ENCODE measurements at places on chromosomes 12 and 14. TPM values are rescaled to one million over a fixed set of nuclear protein-coding genes. Genes with fewer than 3 reads are reported as not detected.

- H3K4me1 ChIP-seq, result peaks cover 6% of the 10 kb centered on the region
- DNase-seq, result no peak
- no peak overlapping the region for H3K4me3 ChIP-seq
- H3K36me3 ChIP-seq, result no peaks in the 10 kb centered on the region
- H3K27ac ChIP-seq, result no peak overlapping the region
These were observed 258.7 kb downstream of the EMP1 start for GRCh38 chr12:13454991-13455777.

- no peak overlapping the region for H3K4me3 ChIP-seq
- no peak overlapping the region for H3K27ac ChIP-seq
- DNase-seq, result no peak
- no peaks in the 10 kb centered on the region for H3K36me3 ChIP-seq
- no peaks in the 10 kb centered on the region for H3K27me3 ChIP-seq
These were observed 138.7 kb downstream of the ETV6 start for GRCh38 chr12:11787933-11788849.

- H3K27me3 ChIP-seq, result no peaks in the 10 kb centered on the region
- H3K36me3 ChIP-seq, result no peaks in the 10 kb centered on the region
- DNase-seq, result no peak
- H3K4me1 ChIP-seq, result peaks cover 10% of the 10 kb centered on the region
These were observed 77.6 kb downstream of the ZFP36L1 start for GRCh38 chr14:68714991-68715924.

DNA sequence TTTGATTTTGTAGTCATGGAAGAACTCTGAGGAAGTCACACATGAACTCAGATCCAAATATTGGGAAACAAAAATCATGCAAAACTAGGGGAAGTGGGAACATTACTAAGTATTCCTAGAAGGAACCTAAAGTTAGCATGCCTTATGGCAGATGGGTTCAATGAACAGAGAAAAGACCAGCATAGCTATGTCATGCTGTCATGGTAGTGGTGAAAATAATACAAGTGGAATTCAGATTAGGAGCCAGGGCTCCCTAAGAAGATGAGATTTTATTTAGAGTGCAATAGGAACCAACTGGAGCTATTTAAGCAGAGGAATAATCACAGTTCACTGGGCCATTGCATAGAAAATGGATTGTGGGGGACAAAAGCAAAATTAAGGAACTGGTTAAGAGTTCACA is 134.0 kb downstream of the DIO2 start:
- no peaks in the 10 kb centered on the region for H3K36me3 ChIP-seq
- no peaks in the 10 kb centered on the region for H3K27me3 ChIP-seq
- no peak overlapping the region for H3K4me3 ChIP-seq
- no peak overlapping the region for H3K27ac ChIP-seq
- no peak for DNase-seq

GRCh38 chr12:65535946-65536345 is 257.5 kb downstream of the MSRB3 start:
- no peak for DNase-seq
- no peak overlapping the region for H3K27ac ChIP-seq
- no peaks in the 10 kb centered on the region for H3K27me3 ChIP-seq
- H3K4me1 ChIP-seq, result no peaks in the 10 kb centered on the region
- H3K36me3 ChIP-seq, result no peaks in the 10 kb centered on the region

GRCh38 chr14:81392976-81393643 is 7.0 kb downstream of the STON2 start:
- H3K4me1 ChIP-seq, result no peaks in the 10 kb centered on the region
- H3K36me3 ChIP-seq, result peaks cover 8% of the 10 kb centered on the region
- no peak for DNase-seq
- H3K27ac ChIP-seq, result no peak overlapping the region
- no peaks in the 10 kb centered on the region for H3K27me3 ChIP-seq

GRCh38 chr12:22229652-22230279 is 104.7 kb downstream of the ST8SIA1 start:
- H3K27me3 ChIP-seq, result no peaks in the 10 kb centered on the region
- no peak for DNase-seq
- H3K36me3 ChIP-seq, result no peaks in the 10 kb centered on the region
- no peak overlapping the region for H3K4me3 ChIP-seq
- peak overlapping the region; percentile 50 for H3K27ac ChIP-seq
- H3K4me1 ChIP-seq, result peaks cover 13% of the 10 kb centered on the region

DNA sequence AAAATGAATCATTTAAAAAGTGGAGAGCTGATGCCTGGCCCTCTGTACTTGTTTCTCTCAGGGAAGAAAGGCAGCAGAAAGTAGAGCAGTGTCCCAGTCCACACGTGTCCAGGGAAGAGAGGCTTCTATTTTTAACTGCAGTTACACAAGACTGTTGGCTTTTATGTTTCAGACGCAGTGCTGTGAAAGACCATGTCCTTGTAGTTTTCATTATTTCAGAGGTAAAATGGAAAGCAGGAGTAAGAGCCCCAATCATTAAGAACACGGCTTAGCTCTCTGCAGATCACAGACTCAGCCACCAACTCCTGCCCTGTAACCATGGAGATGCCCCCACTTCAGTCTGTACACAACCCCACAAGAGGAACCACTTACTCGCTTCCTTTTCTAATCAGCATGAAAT is 336.3 kb downstream of the DAD1 start:
- DNase-seq, result no peak
- H3K4me3 ChIP-seq, result no peak overlapping the region
- no peaks in the 10 kb centered on the region for H3K27me3 ChIP-seq
- no peak overlapping the region for H3K27ac ChIP-seq
- no peaks in the 10 kb centered on the region for H3K36me3 ChIP-seq

GRCh38 chr14:63178912-63179311 is 25.3 kb upstream of the RHOJ start:
- no peaks in the 10 kb centered on the region for H3K36me3 ChIP-seq
- H3K4me3 ChIP-seq, result no peak overlapping the region
- DNase-seq, result no peak

Gene APOLD1
- total RNA-seq, result 2.9 TPM

Gene SNAPC1
- 1.8 TPM for total RNA-seq

Gene RIN3
- total RNA-seq, result 15.6 TPM

Gene XRCC3
- total RNA-seq, result 3.4 TPM

Gene AQP6
- total RNA-seq, result not detected

Gene CNTN1
- total RNA-seq, result 0.25 TPM

Gene MAPKAPK5
- 26.3 TPM for total RNA-seq

Measured in liver (tissue), 10 donors.